ENCODE measurements at places on chromosomes 7 and 10. TPM values are rescaled to one million over a fixed set of nuclear protein-coding genes. Genes with fewer than 3 reads are reported as not detected.

Gene TMEM236
- total RNA-seq = 37.8 TPM

- no peak for DNase-seq
These were observed 87.1 kb downstream of the CRTAC1 start for GRCh38 chr10:97943294-97943693.

Gene STRIP2
- total RNA-seq = 0.09 TPM

DNA sequence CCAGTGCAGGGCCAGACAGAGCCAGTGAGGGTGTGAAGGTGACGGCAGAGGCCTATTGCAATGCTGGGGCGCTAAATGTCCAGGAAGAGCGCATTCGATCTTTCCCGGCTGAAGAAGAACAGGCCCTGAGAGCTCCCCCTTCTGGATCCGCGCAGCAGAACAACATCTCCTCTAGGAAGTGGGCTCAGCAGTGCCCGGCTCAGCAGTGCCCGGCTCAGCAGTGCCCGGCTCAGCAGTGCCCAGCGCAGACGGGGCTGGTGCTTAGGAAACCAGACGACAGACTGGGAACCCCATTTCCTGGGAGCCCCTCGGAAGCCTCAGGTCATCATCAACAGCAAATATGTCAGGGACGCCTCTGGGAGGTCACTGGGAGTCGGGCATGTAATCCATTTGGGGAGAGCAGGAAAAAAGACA, 4.7 kb upstream of the NOS3 start:
- peak; percentile 80 for DNase-seq

DNA sequence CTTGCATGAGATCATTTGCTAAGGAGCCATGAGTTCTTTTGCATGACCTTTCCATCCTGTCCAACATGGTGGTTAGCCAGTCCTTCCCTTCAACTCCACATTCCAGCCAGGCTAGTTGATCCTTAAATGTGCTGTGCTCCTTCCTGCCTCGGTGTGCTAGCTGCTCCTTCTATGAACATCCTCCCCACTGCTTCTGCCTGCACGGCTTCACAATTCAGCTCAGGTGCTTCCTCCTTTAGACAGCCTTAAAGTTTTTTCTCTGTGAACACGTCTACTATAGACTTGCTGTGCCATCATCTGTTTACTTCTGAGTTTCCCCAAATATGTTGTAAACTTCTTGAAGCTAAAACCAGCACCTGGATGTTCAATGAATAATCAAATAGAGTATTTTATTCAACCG, 95.5 kb downstream of the OTUD1 start:
- DNase-seq = no peak

Gene TEX36
- total RNA-seq = not detected

Gene CLDN4
- total RNA-seq = 1,043 TPM

DNA sequence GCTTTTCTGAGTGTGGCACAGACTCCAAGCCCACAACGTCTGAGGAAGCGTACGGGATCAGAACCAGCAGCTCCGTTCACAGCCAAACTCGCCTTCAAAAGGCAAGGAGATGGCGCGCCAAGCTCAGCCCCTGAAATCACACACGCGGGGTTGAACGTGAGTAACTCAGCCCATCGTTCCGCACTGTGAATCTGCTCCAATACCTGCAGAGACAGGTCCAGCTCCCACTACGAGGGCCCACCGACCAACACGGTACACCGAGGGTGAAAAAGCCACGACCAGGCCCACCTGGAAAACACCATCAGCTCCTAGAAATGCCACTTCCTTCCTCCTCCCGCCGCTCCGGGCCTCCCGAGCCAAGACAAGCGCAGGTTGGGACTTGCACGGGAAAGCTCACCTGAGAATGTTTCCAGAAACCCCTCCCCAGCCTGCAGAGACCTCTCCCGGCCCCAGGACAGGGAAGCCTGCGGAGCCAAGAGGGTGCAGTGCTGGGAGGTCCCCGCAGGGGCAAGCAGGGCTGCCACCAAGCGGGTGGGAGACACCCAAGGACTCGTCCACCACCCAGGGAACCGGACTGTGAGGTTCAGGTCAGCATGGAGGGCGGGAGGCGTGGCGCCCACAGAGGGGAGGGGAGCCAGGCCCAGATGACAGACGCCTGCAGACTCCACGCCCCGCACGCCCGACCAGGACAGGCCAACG, 93.9 kb upstream of the PDGFA start:
- DNase-seq = no peak

Gene LIPM
- not detected for total RNA-seq

Measured in mucosa of descending colon (tissue), 3 donors.